Right atrium auricular region (tissue), 2 donors: ENCODE measurements at places on chromosomes 6 and 20.

GRCh38 chr6:110467566-110468140, 8.8 kb downstream of the SLC22A16 start:
- DNase-seq, result no peak
- H3K4me1 ChIP-seq, result no peaks in the 10 kb centered on the region
- no peak overlapping the region for H3K27ac ChIP-seq
- H3K4me3 ChIP-seq, result no peak overlapping the region
- H3K27me3 ChIP-seq, result no peaks in the 10 kb centered on the region
- H3K36me3 ChIP-seq, result no peaks in the 10 kb centered on the region

DNA sequence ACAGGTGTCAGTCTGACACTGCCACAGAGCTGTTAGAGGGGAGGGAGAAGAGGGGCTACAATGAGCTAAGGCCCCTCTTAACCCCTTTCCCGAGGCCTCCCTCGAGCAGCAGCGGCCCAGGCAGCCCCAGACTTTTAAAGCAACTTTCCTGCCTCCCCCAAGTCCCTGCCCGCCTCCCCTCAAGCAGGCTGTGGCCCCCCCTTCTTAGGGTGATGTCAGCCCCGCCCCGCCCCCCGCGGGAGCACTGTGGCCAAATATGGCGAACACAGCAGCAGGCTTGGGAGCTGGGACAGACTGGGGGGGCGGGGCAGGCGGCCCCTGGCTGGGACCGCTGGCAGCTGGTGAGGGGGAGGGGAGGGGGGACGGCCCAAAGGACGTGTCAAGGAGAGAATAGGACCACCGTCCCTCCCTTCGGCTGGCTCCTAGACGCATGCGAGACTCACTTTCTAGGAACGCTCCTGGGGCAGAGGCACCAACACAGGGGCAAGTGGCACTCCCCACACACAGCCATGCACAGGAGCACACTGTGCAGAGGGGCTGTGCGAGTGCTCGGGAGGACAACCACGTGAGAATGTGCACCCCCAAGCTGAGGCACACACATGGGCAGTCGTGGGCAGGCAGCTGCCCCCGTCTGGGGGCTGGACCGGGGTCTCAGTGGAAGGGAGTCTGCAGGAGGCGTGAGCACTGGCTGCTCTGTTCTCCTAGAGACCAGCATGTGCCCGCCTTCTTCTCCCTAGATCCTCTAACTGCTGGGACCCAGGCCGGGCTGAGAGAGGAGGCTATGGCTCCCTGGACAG, 6.7 kb downstream of the TEAD3 start:
- no peaks in the 10 kb centered on the region for H3K4me1 ChIP-seq
- H3K27me3 ChIP-seq, result no peaks in the 10 kb centered on the region
- peak; percentile 77 for DNase-seq
- H3K36me3 ChIP-seq, result no peaks in the 10 kb centered on the region
- H3K27ac ChIP-seq, result peak overlapping the region; percentile 83

DNA sequence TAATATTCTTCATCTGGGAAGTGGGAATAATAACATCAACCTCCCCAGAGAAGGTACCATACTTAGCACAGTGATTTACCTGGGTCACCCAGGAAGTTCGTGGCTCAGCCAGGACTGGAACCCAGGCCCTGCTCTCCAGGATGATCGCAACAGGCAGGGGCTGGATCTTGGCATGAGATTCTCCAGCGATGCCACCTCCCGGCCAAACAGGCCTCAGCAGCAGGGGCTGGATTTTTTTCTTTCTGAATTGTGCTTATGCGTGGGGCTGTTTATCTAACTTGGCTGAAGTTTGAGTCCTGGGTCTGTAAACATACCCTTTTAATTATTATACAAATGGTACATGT, 129.5 kb upstream of the PTPN1 start:
- H3K27ac ChIP-seq, result peak overlapping the region; percentile 87
- H3K4me3 ChIP-seq, result no peak overlapping the region
- H3K4me1 ChIP-seq, result peaks cover 30% of the 10 kb centered on the region
- H3K27me3 ChIP-seq, result no peaks in the 10 kb centered on the region
- H3K36me3 ChIP-seq, result no peaks in the 10 kb centered on the region

DNA sequence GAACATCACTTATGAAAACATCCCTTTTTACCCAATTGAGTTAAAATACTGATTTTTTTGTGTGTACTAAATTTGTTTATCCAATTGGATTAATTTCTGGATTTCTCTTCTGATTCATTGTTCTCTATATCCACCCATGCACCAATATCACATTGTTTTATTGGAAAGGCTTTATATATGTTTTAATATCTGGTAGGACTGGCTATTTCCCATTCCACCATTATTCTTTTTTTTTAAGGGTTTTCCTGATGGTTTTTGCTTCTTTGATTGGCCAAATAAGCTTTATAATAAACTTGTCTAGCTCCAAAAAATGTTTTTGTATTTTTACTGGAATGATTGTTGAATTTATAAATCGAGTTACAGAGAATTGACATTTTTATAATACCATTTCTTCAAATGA, 59.4 kb upstream of the DOK5 start:
- no peaks in the 10 kb centered on the region for H3K36me3 ChIP-seq
- DNase-seq, result no peak
- H3K27ac ChIP-seq, result no peak overlapping the region
- H3K4me1 ChIP-seq, result no peaks in the 10 kb centered on the region
- no peaks in the 10 kb centered on the region for H3K27me3 ChIP-seq
- H3K4me3 ChIP-seq, result no peak overlapping the region

- H3K36me3 ChIP-seq, result no peaks in the 10 kb centered on the region
- peaks cover 64% of the 10 kb centered on the region for H3K4me1 ChIP-seq
- no peaks in the 10 kb centered on the region for H3K27me3 ChIP-seq
- H3K27ac ChIP-seq, result peak overlapping the region; percentile 26
- DNase-seq, result no peak
Measured at GRCh38 chr6:159973951-159974350, 5.1 kb downstream of the IGF2R start.

DNA sequence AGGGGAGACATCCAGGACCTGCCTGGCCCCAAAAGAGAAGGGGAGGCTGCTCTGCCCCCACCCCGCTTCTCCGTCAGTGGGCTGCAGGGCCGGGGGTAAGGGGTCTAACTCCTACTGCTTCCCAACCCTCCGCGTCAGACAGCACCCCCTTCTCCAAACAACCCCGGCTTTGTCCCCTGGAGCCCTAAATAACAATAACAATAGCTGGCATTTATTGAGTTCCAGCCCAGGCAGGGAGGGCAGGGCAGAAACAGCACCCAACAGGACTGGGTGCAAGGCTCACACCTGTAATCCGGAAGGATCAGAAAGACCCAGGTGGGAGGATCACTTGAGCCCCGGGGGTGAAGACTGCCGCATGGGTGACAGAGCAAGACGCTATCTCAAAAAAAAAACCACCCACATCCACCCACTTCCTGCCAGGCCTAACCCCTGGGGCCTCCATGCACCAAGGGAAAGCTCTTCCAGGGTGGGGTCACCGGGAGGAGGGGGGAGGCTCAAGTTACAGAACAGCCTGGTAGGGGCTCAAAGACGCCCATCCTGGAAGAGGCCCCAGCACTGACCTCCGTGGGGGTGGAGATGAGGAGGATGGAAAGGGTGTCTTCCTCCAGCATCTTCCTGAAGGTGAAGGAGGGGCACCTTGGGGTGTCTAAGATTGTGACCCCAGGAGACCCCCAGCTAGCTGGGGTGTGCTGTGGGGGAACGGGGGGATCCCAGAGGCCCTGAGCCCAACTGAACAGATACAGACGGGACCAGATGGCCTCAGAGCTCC, 1.3 kb upstream of the FNDC11 start:
- no peak overlapping the region for H3K27ac ChIP-seq
- no peaks in the 10 kb centered on the region for H3K27me3 ChIP-seq

DNA sequence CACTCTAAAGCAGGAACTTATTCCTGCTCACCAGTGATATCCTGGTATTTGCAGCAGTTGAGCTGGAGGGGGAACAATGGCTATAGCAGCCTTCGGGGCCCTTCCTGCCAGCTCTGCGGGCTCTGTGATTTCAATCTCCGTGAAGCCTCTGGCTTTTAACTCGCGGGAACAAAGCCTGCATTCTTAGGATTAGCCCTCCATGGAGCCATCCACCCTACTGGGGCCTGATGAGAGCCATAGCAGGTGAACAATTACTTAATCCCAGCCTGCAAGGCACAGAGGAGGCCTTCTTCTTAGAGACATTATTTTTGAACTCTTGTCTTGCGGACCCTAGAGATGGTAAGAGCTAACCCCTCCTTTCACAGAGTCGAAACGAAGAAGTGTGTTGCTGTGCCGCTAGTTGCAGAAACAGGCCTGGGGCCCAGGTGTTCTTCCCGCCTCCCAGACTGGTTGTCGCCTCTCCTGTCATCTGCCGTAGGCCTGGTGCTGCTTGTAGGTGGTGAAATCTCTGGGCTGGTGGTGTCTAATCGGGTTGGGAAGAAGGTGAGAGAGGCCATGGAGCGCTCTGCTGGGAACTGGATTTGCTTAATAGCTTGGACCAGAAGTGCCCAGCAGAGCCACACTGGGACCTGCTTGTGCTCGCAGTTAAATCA, 9.7 kb downstream of the GHRH start:
- H3K4me3 ChIP-seq, result no peak overlapping the region
- no peak for DNase-seq
- H3K36me3 ChIP-seq, result no peaks in the 10 kb centered on the region
- H3K27me3 ChIP-seq, result no peaks in the 10 kb centered on the region
- no peak overlapping the region for H3K27ac ChIP-seq

- H3K27me3 ChIP-seq, result no peaks in the 10 kb centered on the region
- no peak overlapping the region for H3K4me3 ChIP-seq
- DNase-seq, result no peak
- no peak overlapping the region for H3K27ac ChIP-seq
- H3K4me1 ChIP-seq, result no peaks in the 10 kb centered on the region
Measured at GRCh38 chr6:91781946-91782345, 1195.1 kb upstream of the MAP3K7 start.

GRCh38 chr6:36623547-36624459, 29.6 kb downstream of the SRSF3 start:
- H3K36me3 ChIP-seq, result no peaks in the 10 kb centered on the region
- H3K27me3 ChIP-seq, result no peaks in the 10 kb centered on the region
- DNase-seq, result peak; percentile 94
- no peaks in the 10 kb centered on the region for H3K4me1 ChIP-seq
- no peak overlapping the region for H3K4me3 ChIP-seq

- no peak overlapping the region for H3K27ac ChIP-seq
- H3K36me3 ChIP-seq, result no peaks in the 10 kb centered on the region
- no peaks in the 10 kb centered on the region for H3K4me1 ChIP-seq
- H3K4me3 ChIP-seq, result no peak overlapping the region
- DNase-seq, result no peak
Measured at GRCh38 chr6:137601471-137601870, 107.3 kb upstream of the OLIG3 start.

DNA sequence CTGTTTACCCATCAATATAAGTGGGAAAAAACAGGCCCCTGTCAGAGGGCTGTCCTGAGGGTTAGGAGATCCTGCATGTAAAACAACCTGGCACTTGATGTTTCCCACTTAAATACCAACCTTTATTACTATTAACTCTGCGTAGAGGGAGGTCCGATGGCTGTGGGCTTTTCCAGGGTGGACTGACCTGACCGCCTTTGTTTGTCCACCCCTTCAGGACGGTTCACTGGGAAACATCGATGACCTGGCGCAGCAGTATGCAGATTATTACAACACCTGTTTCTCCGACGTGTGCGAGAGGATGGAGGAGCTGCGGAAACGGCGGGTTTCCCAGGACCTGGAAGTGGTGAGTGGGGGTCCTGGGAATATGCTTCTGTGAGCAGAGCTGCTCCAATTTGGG, 47.3 kb downstream of the SASH1 start:
- no peak overlapping the region for H3K4me3 ChIP-seq
- H3K36me3 ChIP-seq, result no peaks in the 10 kb centered on the region
- no peaks in the 10 kb centered on the region for H3K4me1 ChIP-seq
- H3K27me3 ChIP-seq, result no peaks in the 10 kb centered on the region
- no peak overlapping the region for H3K27ac ChIP-seq

- H3K4me3 ChIP-seq, result peak within 1 kb of the TSS; percentile 71
- no peaks in the 10 kb centered on the region for H3K36me3 ChIP-seq
- peak within 1 kb of the TSS; percentile 98 for H3K27ac ChIP-seq
- no peak for DNase-seq
- no peaks in the 10 kb centered on the region for H3K27me3 ChIP-seq
- peaks cover 25% of the 10 kb centered on the region for H3K4me1 ChIP-seq
Measured at GRCh38 chr6:7541175-7542064, at the start of gene DSP. TSS of gene DSP (plus strand) at chr6:7541671. CDS start at chr6:7541916, 245 bp downstream.

DNA sequence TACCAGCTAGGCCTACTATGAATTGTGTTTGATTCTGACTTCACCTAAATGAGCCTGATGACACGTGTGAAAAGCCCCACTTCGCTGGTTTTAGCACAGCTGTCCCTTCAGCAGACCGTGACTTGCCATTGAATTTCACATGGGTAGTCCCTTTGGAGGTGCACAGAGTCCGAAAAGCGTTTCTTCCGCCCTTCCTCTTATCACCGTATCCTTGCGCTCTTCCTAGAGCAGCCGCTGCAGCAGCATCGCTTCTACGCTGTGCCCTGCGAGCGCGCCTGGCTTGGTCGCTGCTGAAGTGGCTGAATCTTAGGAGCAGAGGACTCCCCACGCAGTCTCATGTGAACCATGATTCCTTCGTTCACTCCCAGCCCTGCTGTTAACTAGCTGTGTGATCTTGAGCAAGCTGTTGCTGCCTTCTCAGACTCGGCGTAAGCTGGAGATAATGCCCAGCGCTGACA, 127.0 kb downstream of the PACRG start:
- H3K4me3 ChIP-seq, result no peak overlapping the region
- H3K36me3 ChIP-seq, result no peaks in the 10 kb centered on the region
- DNase-seq, result no peak
- H3K4me1 ChIP-seq, result no peaks in the 10 kb centered on the region
- H3K27ac ChIP-seq, result no peak overlapping the region

GRCh38 chr6:33837971-33838665, 34.3 kb upstream of the MLN start:
- no peak overlapping the region for H3K27ac ChIP-seq
- no peaks in the 10 kb centered on the region for H3K36me3 ChIP-seq
- H3K4me3 ChIP-seq, result no peak overlapping the region
- no peak for DNase-seq

DNA sequence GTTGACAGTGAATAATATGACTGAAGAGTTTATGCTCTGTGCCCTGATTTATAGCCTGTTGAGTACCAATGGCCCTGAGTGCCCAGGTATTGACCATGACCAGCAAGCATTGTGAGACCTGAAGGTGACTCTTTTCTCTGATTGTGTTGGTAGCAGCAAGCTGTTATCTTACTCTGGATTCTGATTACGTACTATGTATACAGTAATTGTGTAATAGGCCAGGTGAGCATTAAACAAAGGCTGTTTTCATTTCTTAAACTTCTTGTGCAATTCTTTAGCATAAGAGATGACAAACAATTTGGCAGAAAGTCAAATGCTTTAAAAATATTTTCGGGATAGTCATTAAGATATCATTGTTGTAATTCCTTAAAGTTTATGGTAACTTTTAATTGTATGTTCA, 111.7 kb upstream of the PTPRK start:
- DNase-seq, result no peak
- H3K27ac ChIP-seq, result no peak overlapping the region
- H3K27me3 ChIP-seq, result no peaks in the 10 kb centered on the region
- H3K36me3 ChIP-seq, result no peaks in the 10 kb centered on the region
